BJ (cell line): ENCODE measurements at places on chromosomes 2 and 18.

GRCh38 chr2:39313575-39313974 lies 69.8 kb upstream of the CDKL4 start:
- DNase-seq, result peak; percentile 8

- DNase-seq, result no peak
Observed at GRCh38 chr2:69616755-69617154, 26.8 kb downstream of the AAK1 start.

DNA sequence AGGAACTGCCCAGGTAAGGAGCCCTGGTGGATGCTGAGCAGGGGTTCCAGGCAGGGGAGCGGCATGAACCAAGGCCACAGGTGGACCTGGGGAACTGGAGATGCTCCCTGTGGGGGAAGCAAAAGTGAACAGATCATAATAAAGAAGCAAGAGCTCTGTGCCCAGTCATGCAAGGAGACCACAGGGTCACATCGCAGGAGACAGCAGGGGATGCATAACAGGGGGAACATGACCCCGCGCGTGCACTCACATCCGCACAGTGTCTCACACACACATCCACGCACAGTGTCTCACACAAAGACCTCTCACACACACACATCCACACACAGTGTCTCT lies 473.3 kb upstream of the HS6ST1 start:
- no peak for DNase-seq

GRCh38 chr2:236678307-236678975 lies 108.8 kb downstream of the ACKR3 start:
- no peak for DNase-seq

GRCh38 chr18:3671176-3671575 lies 221.2 kb downstream of the TGIF1 start:
- DNase-seq, result no peak

- DNase-seq, result no peak
Observed at GRCh38 chr18:42185486-42185885, 230.5 kb downstream of the PIK3C3 start.

DNA sequence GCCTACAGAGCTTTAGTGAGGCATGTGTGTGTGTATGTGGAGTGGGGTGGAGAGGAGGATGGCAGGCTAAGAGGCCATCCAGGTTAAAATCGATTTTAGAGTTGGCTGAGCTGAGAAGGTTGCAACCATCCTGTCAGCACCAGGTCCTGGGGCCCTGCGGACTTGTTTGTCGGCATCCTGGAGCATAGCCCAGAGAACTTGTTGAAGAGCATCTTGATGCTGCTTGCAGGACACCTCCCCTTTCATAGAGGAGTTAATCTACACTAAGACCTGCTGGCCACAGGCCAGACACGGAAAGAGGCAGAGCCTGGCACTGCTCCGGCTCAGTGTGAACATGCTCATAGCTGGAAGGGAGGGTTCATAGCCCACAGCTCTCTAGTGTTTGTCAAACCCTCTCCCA lies 72.1 kb upstream of the RGPD5 start:
- DNase-seq, result no peak

DNA sequence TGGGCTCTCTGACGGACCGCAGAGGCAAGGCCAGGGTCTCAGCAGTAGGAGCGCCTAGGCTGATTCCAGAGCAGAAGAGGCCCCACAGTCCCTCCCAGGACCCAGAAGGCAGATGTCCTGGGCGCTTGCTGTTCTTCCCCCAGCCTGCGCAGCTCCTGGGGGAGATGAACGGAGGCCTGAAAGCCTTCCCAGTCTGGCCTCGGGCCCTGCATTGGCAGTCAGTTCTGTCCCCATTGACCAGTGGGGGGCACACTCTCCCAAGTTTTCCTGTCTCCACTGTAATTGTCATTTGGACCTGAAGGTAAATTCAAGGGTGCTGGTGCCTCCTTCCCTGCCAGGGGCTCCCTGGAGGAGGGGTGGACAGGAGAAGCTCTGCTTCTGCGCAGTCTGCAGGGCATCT lies 345.7 kb downstream of the CYP26B1 start:
- DNase-seq, result no peak

DNA sequence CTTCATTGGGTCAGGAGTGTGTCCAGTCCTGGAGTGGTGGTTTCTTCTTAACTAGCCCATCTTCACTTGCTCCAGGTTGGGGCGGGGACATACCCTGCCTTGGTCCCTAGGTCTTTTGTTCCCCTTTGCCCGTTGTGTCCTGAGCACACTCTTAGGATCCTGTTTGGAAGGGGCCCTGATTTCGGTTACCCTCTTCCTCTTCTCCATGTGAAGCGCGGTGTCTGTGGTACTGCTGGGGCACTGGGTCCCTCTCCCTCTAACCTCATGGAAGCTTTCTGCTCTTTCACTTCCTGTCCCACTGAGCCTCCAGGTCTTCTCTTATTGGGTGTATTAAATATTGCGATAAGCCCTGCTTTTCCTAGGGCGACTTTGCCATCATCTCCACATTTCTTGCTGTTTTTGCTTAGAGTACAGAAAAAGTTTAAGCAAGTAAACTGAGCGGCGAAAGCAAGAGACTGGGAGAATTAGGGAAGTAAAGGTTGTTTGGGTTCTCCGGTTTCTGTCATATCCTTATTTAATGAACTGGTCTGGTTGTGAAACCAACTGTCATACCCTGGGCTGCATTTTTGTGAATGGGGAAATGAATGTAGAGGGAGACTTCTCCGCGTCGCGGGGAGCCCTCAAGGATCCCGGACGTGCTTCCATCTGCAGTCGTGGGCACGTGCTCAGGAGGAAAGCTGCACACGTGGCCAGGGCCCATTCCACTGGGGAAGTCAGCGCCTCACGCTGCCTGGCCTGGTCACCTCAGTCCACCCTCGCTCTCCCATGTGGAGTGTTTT lies 73.8 kb upstream of the B3GNT7 start:
- no peak for DNase-seq

- DNase-seq, result no peak
Observed at GRCh38 chr2:45943219-45944044, 292.0 kb downstream of the PRKCE start.

GRCh38 chr2:240402566-240403272 lies 32.7 kb upstream of the GPC1 start:
- no peak for DNase-seq

DNA sequence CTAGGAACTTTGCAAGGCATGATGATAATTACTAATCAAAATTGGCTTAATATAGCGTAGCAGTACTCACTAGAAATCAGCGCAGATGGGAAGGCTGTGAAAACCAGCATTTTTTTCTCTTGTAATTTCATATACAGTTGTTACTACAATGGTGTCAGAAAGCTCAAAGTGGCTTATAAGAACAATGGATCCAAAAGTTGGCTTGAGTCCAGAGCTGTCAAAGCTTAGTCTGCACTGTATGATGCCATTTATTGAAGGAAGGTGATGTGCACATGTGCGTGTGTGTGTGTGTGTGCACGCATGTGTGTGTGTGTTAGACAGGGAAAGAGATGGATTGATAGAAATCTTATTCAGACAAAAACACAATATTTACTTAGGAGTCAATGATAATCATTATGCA lies 341.3 kb downstream of the TGIF1 start:
- no peak for DNase-seq

DNA sequence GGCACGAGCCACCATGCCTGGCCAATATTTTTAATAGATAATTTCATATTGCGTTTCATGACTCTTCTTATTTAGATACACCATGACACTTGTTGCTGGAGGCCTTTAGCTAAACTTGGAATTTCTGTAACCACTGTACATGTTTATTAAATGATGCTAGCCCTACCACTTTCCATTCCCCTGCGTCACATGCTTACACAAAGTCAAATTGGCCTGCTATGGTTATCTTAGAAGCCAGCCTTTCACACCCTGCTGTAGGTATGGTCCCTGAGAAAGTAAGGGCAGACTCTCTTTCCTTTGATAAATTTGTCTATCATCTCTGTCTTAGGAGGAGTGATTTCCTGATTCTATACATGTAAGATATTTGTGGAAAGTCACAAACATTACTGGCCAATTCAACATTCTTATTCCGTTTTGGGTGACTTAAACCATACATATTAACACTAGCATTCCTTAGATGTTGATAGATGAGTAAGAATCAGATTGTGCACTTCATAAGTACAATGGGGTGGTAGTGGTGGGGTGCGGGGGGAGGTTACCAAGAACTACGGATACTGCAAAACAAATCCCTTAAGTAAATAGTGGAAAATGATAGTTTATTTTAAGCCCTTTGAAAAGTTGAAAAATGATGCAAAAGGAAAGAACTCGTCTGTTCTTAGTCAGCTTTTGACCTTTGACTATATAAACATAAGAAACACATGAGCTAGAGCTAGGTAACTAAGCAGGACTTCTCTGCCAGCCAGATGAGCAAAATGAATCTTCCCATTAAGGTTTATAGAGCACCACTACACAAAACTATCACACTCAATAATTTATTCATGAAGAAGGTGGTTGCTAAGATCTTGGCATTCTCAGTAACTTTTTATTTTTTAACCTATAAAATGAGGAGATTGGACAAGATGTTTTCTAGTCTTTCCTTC lies 7.9 kb upstream of the NDUFV2 start:
- peak; percentile 57 for DNase-seq

DNA sequence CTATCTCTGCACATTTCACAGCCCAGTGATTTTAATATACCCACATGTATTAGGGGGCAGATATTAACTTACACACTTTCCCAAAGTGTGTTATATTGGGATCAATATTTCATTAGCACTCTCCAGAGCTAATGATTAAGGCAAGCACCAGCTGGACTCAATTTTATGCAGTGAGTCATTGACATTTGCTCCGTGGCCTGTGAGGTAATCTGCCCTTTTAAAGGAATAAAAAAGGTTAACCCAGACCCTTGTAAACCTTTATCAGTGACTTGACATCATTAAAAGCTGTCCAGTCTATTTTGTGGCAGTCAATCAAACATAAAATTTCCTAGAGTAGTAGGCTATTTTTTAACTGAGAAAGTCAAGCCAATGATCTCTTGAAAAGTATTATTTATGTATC lies 1870.4 kb upstream of the CELF4 start:
- no peak for DNase-seq

GRCh38 chr2:23546913-23547312 lies 161.9 kb downstream of the KLHL29 start:
- no peak for DNase-seq

- no peak for DNase-seq
Observed at GRCh38 chr18:3328532-3328931, 66.6 kb downstream of the MYL12B start.

DNA sequence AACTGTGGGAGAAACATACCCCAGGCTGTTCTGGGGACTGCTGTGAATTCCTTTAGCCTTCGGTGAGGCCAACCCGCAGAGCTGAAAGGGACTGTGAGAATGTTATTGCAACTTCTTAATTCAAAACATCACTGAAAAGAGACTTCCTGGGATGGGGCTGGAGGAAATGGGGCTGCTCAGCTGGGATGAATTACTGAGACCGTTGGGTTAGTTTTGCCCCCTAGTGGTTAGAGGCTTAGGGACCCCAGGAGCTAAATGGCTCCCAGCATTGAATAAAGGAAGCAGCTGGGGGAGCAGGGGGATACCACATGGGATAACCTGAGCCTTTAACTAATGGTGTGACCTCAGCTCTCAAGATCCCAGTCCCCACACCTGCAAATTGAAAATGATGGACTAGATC lies 941.1 kb upstream of the FANCL start:
- peak; percentile 9 for DNase-seq

DNA sequence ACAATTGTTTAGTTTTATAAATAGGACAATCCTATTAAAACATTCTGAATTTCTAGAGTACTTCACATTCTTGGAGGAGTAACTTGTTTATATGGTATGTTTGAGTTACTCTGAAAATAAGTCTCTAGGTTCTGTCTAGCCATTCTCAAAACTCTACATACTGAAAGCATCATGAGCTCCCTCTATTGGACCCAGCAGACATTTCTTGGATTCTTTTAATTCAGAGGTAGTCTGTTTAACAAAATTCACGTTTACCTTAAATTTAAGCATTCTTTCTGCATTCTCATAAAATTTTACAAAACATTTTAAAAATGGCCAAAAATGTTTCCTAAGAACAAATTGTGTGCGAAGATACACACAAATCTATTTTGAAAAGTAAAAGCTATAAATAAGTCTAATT lies 15.3 kb downstream of the SP9 start:
- no peak for DNase-seq

DNA sequence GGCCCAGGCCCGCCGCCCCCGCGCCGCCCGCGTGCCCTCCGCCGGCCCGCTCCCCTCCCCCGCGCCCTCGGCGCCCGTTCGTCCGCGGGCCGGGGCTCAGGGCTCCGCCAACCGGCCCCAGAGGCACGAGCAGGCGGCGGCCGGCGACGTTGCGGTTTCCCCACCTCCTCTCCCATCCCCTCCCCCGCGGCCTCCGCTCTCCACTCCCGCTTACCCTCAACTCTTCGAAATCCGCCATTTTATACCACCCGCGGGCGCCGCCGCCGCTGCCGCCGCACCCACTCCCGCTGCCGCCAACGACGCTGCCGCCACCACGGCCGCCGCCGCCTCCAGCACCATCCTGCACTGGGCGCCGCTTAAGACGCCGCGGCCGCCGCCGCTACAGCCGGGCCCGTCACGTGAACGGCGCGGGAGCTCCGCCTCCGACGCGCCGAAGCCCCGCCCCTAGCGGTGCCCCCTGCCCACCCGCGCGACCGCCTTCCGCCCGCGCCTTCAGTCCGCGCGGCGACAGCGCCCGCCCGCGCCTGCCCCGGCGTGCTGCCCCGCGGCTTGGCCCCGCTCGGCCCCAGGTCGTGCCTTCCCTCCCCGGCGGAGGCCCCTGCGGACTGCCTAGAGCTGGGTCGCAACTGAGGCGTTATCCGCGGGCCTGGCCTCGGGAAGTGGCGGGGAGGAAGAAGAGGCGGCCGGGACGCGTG lies at the start of the genes KATNAL2 and PIAS2:
Gene KATNAL2, plus strand, starts transcription at position 495 of the 695 bp plus-strand sequence. CDS start 29,271 bp downstream, outside the sequence.
Gene PIAS2, minus strand, starts transcription at position 400 of the 695 bp plus-strand sequence. Its CDS starts 162 bp downstream, at position 238.
- DNase-seq, result no peak

GRCh38 chr2:60317034-60317386 lies 236.4 kb downstream of the BCL11A start:
- DNase-seq, result no peak

DNA sequence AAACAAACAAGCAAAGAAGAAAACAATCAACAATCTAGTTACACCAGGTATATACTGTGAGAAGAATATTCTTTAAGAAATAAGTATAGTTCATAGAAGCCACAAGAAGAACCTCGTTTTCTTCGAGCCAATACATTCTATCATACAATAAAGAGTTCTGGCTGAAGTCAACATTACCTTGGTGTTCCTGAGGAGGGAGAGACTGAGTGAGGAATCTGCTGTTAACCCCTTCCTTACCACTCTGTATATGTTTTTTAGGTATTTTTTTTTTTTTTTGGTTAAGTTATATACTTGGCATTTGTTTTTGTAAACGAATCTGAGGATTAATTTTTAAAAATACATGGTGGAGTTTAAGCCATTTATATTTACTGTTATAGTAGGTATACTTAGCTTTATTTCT lies 412.5 kb downstream of the NUP35 start:
- no peak for DNase-seq

DNA sequence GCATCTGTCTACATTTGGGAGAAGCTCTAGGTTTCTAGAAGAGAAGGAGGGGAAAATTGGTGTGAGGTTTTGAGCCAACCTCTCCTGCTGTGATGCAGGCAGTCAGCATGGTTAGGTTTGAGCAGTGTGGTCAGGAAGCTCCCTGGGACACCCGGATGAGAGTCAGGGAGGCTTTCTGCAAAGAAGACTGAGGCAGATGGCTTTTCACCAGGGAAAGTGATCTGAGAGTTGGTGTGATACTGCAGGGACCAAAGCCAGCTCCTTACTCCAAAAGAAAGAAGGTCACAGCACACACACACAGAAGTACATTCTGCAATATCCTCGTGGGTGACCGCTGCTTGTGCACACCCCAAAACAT lies 75.8 kb upstream of the BCL11A start:
- DNase-seq, result no peak

- no peak for DNase-seq
Observed at GRCh38 chr2:101348883-101349282, 38.4 kb downstream of the CREG2 start.

GRCh38 chr2:197599285-197599965 lies 76.0 kb downstream of the RFTN2 start:
- no peak for DNase-seq

GRCh38 chr2:60336442-60337141 lies 216.9 kb downstream of the BCL11A start:
- no peak for DNase-seq
